ENCODE measurements at places on chromosomes 4 and X.

DNA sequence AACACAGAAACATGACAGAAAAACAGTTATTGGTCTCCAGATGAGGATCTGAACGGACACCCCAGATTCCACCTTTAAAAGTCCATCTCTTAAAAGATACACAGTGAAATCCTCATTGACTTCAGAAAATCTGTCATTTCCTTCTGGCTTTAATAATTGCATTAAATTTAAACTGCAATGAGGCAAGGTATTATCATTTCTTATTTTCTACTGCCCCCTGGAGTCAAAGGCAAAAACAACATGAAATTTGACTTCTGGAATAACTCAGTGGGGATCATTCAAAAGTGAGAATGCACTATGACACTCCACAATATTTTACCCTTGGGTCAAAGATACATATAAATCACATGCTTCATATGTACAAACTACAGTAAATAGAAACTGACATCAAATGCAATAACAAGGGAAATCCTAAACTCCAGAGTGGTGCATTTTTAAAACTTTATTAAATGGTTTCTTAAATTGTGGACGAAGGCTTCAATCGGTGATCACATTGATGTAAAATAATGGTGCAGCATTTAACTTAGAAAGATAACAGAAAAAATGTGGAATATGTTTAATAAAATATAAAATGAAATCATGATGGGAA lies 56.4 kb upstream of the SPANXN1 start:
- peak; percentile 14 for DNase-seq

DNA sequence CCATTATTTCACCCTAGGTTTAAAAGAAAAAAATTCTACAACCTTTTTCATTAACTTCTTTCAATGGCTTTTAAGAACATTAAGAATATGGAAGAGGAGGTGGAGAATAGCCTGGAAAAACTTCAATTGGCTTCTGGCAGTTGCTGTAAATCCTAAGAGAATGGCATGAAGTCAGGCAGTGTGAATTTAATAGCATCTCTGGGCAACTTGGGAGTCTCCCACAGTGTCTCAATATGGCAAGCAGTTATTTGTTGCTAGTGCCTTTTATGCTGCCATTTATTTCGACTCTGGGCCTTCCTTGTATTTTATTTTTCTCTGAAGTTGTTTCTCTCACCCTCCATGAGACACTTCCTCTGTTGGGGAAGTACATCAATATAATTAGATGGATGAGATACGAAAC lies 322.1 kb downstream of the CBLL2 start:
- DNase-seq, result no peak

GRCh38 chr4:148332486-148332885 lies 109.7 kb downstream of the NR3C2 start:
- DNase-seq, result no peak

GRCh38 chr4:39406763-39407583 lies at the start of gene KLB:
Gene KLB, plus strand, starts transcription at chr4:39406930. Its CDS starts 20 bp downstream, at chr4:39406950.
- DNase-seq, result no peak

DNA sequence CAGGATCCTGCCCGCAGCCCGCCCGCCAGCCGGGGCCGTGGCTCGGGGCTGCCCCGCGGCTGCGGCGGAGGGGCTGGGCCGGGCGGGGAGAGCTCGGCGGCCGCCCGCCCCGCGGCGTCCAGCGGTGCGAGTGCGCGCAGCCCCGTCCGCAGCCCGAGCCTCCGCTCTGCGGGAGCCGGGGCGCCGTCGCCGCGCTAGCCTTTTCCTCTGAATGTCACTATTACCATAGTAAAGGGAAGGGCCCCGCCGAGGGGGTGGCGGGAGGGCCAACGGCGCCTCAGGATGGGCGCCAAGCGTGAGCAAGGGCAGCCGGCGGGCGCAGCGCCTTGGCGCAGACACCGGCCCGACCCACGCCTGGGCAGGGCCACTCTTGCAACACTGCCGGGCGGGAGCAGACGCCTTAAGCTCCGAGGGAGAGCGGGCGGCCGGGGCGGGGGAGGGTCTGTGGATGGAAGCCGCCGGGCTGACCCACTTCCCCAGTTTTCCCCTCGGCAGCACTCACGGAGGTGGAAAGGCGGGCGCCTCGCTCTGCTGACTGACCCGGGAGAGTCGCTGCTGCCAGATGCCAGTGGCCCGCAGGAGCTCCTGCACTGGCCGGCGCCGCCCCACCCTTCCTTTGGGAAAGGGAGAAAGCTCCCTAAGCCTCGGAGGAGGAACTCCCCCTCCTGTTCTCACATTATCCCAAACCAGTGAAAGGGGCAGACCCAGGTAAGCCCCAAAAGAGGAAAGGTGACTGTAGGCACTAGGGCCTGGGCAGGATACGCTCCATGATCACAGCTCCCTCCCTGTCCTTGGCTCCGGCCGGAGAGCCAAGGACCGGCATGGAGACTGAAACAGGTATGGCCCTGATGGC lies 329.4 kb downstream of the HNRNPD start:
- no peak for DNase-seq

DNA sequence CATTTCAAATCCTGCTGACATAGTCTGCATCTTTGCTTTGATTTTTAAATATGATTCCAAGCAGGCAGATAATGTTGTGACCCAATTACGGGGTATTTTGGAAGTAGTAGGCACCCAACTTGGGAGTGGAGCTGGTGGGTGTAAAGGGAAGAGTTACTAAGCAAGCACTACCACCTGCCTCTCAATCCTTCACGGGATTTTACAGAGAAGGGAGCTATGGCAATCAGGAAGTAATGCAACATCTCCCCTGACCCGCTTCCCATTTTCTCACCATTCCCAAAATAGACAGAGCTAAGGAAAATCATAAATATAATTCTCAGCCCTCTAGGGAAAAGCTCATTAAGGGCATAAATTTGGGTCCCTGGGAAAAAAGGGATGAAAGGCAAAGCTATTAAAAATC lies 9.2 kb downstream of the APBB2 start:
- DNase-seq, result no peak
